ENCODE measurements at places on chromosomes 2 and 18.

DNA sequence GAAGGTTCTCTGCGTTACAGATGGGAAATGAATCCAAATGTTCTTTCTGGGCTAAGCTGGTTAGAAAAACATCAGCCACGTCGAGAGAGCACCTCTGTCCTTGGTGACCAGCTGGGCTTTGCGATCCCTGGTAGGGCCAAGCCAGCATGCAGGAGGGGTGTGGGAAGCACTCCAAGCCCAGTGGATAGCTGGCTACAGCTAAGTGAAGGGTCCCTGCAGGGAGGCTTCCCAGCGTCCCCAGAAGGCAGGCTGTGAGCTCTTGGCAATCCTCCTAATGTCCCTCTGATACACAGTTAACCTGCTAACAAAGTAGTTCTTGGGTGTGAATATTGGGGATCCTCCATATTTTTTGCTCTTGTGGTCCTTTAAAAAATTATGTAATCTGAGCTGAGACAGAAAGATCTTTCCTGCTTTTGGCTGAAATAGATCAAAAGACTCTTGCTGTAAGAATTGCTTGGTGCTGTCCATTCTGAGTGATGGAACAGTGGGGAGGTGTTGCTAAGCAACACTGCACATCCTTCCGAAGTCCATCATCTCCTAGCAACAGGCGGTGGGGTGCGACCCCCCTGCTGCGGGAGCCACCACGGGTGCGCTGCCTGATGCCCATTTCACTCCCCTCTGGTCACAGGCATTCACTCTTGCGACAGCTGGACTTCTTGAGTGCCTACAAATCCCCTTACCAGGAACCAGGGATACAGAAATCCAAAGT lies 88.5 kb upstream of the UXS1 start:
- no peak for DNase-seq

GRCh38 chr2:50395605-50396297 lies 636.2 kb downstream of the NRXN1 start:
- DNase-seq, result no peak

- DNase-seq, result no peak
Measured at GRCh38 chr2:174343343-174343622, 8.5 kb downstream of the SP9 start.

- DNase-seq, result peak; percentile 41
Measured at GRCh38 chr2:27765621-27766286, 5.8 kb upstream of the MRPL33 start.

DNA sequence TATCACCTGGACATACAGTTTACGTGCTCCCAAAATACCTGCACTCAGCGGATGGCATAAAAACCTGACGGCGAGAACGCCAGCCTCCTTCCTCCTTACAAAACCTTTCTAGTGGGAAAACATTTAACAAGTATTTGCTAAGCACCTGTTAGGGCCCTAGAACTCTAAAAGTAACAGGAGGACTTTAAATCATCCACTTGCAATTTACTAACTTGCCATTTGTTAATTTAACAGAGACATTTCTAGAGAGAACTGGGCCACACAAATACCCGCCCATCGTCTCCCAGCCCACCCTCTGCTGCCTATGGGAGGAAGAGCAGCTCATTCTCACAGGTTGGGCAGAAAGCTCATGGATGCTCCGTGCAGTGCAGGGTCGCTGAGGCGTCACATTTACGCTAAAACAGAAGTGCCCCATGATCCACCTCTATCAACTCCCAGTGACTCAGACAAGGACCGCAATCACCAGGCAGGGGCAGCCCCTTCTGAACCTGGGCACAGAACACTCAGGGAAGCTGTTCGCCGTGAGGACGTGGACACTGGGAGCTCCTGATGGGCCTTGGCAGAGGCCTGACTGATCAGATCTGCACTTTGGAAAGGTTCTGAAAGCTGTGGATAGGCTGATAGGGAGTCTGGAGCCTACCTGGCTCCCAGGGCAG lies 106.9 kb downstream of the HDAC4 start:
- no peak for DNase-seq

GRCh38 chr2:20560011-20560410 lies 90.9 kb downstream of the HS1BP3 start:
- no peak for DNase-seq

GRCh38 chr2:230849633-230850357 lies 14.9 kb upstream of the ITM2C start:
- peak; percentile 70 for DNase-seq

GRCh38 chr2:9944330-9944758 lies 7.1 kb upstream of the GRHL1 start:
- no peak for DNase-seq

DNA sequence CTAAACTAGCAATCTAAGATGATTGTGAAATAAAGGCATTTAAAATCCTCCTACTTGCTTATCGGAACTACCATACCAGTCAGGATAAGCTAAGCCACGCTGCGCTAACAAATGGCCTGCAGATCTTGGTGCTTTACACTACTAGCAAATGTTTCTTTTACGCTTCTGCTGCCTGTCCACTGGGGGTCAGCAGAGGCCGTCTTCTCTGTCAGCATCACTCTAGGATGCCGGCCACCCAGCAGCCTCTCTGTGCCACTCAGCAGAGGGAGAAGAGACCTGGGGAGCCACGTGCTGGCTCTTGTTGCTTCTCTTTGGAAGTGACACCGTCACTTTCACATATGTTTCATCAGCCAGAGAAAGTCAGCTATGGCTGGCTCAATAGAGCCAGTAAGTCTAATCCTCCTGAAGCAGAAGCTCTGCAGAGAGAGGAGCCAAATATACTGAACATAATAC lies 36.6 kb downstream of the COPS8 start:
- peak; percentile 15 for DNase-seq

- no peak for DNase-seq
Measured at GRCh38 chr2:236658974-236659757, 89.5 kb downstream of the ACKR3 start.
